A549 (cell line): ENCODE measurements at places on chromosomes 11 and 22.
A peak's percentile ranks its signal among the peaks of the same experiment; 100 is the strongest.

DNA sequence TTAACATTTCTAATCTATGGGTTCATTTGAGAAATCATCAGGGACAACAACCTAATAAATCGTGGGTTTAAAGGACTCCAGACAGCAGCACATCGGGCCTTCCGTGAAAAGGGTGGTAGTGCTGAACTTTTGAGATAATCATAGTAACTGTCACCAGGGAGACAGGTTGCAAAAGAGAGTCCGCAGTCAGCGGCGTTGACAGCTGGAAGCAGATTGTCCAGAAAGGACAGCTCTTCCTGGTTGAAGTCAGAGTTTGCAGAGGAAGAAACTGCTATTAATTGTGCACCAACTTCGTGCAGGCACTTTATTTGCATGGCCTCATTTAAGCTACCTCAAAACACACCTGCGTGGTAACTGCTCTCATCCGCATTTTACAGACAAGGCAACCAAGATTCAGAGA, 20.5 kb upstream of the ISX start:
- DNase-seq = no peak

DNA sequence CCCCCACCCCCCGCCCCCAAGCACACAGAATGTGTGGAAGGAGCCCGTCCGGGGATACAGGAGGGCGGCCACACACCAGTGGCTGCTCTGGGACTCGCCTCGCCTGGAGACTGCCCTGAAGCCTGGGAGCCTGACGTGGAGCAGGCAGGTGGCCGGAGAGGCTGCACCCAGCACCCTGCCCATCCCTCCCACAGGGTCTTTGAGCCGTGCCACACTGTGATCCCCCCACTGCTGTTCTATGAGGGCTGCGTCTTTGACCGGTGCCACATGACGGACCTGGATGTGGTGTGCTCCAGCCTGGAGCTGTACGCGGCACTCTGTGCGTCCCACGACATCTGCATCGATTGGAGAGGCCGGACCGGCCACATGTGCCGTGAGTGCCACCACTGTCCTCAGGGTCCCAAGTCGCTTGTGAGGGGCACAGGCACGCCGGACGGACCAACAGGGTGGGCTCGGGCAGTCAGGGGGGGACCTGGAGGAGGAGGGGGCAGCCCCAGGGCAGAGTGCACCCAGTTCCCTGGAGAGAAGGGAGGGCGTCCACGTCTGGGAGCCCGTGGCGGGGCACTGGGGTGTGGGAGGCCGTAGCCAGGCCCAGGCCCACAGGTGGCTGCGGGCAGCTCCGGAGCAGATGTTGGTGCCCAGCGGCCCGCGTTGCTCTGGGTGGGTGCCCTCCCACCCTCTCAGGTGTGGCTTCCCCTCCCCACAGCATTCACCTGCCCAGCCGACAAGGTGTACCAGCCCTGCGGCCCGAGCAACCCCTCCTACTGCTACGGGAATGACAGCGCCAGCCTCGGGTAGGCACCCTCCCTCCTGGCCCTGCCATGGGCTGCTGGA, 27.0 kb upstream of the MUC5B start:
- DNase-seq = no peak

- peak; percentile 74 for DNase-seq
These were observed 45.9 kb downstream of the SLC1A2 start for GRCh38 chr11:35373284-35373933.

DNA sequence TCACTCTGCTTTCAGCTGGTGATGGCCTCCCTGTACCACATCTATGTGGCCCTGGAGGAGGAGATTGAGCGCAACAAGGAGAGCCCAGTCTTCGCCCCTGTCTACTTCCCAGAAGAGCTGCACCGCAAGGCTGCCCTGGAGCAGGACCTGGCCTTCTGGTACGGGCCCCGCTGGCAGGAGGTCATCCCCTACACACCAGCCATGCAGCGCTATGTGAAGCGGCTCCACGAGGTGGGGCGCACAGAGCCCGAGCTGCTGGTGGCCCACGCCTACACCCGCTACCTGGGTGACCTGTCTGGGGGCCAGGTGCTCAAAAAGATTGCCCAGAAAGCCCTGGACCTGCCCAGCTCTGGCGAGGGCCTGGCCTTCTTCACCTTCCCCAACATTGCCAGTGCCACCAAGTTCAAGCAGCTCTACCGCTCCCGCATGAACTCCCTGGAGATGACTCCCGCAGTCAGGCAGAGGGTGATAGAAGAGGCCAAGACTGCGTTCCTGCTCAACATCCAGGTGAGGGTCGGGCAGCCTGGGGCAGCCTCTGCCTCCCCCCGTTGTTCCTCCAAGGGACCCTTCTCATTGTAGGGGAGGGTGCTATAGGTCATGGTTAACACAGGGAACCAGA, 5.9 kb downstream of the HMOX1 start:
- DNase-seq = no peak

GRCh38 chr11:17073370-17074027, 4.0 kb downstream of the RPS13 start:
- no peak for DNase-seq

- peak; percentile 56 for DNase-seq
These were observed 26.2 kb downstream of the TCP11L1 start for GRCh38 chr11:33065445-33066178.

GRCh38 chr11:58561394-58562098, 14.1 kb downstream of the LPXN start:
- DNase-seq = no peak

DNA sequence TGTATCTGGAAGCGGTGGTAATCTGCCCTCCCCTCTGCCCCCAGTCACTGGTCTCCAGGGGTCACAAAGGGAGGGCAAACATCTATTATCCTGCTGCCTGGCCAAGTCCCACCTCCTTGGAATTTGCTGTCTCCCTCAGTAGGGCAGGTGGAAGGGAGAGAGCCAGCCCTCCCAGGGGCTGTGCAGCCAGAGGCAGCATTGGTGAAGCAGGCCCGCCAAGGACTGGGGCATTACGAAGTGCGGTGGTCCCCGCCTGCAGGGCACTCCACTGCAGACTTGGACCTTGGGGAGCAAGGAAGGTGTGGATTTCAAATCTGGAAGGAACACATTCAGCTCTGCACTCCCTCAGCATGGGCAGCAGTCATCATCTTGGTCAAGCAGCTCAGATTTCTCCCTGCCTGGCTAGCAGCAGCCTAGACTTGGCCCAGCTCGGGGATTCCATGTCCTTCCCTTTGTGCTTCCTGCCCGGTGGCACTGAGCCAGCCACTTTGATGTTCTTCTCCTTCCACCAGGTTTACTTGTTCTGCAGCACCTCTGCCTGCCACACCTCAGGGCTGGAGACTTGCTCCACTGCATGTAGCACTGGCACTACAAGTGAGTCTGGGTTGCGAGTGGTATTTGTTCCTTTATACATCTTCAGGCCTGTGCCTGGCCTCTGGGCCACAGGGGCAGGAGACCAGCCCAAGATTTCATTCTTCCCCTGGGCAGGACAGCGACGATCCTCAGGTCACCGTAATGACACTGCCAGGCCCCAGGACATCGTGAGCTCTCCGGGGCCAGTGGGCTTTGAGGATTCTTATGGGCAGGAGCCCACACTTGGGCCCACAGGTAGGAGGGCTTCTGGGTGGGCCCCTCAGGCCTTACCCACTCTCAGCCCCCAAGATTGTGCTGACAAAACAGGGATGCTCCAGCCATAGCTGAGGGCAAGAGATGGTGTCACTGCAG, 7.4 kb downstream of the ZP1 start:
- DNase-seq = no peak

DNA sequence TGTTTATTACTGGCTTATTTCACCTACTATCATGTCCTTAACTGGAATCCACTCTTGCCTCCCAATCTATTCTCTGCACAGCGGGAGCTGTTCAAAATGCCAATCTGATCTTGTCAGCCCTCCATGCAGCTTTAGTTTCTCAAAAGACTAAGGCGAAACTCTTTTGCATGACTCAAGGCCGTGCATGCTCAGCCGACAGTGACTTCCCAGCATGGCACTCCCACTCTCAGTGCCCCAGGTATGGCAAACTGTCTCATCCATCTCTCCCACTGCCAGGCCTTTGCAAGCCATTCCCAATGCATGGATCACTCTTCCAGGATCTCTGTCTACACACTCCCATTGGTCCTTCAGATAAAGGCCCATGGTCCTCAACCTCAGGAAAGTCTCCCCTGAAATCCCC, 245.9 kb downstream of the LARGE1 start:
- no peak for DNase-seq

- no peak for DNase-seq
These were observed 31.9 kb downstream of the ATG13 start for GRCh38 chr11:46649180-46649738.

DNA sequence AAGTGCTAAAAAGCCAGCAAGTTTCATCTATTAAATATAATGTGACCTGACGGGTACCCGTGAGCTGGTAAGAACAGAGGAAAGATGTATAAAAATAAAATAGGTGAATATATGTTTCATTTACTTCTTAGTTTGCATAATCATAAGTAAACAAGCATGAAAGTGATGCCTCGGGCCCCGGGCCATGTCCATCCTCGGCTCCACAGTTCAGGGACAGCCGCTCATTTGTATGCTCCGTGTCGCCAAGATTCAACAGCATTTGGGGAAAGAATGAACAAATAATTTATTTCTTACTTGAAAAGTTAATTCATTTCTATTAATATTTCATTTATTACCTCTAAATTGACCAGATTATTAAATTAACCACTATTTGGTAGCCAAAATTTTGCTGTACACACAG, 251.8 kb downstream of the NTM start:
- DNase-seq = no peak

DNA sequence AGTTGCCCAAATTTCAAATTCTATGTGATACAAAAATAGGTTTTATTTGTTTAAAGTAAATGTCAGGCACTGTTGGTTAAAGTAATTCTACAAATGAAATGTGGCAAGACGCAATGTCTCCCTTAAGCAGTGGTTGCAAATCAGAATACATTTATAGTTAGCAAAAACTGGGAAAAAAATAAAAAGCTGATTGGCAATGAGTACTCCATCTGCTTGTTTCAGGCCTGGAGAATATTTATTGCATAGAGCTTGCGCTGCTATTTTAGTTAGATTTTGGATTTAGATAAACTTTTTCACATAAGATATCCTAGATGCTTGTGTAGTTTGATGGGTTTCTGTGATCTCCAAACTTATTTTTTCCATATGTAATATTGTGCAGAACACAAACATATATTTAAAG, 224.0 kb upstream of the MPPED2 start:
- no peak for DNase-seq

- no peak for DNase-seq
These were observed 4.6 kb downstream of the MDK start for GRCh38 chr11:46386005-46386578.

DNA sequence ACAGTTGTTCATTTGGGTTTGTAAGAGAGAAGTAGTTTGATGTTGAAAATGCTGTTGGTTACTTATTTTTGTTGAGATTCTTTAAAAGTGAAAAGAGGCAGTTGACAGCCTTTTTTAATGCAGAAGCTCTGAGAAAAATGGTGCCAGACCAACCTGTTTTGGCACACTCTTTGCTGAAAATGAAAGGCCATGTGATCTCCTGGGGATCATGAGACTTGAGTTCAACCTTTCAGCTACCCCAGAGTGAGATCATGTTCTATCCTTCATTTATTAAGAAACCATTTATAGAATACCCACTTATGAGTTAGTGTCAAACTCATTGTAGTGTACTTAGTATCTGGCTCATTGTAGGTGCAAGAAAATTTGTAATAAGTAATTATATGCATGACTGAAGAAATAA, 196.2 kb downstream of the MAML2 start:
- DNase-seq = no peak

DNA sequence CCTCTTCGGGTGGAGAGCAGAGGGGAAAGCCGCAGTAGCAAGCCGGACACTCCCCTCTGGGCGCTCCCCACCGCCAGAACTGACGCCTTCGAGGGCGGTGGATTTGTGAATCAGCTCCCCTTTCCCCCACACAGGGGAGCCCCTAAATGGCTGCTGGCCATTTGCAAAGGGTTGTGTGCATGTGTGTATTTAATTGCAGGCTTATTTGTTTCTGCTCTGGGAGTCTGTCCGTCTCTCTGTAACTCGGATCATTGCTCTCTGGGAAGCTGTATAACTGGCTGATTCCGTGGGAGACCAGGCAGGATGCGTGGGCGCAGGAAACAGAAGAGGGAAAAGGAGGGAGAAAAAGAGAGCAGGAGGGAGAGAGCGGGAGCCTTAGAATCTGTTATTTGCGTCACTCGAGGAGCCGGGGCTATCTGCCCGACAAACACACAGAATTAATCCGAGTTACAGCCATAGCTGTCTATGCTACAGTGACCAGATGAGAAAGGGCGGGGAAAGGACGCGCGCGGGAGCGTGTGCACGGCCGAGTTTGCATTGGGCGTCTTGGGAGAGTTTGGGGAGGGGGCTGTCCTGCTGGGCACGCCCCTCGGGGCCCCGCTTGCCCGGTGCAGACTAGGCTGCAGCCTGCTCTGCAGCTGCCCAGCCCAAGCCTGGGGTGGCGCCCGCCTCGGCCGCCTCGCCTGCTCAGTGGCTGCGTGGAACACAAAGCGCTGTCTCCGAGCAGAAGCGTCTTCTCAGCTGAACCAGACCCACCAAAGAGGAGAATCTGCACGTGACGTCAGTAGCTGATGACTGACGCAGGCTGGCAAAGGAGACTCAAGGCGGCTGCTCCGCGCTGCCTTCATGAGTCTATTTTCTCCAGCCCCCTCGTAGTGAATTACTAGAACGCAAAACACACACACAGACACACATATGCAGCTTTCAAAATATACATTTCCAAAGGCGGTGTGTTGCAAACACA, 105.3 kb upstream of the HSD17B12 start:
- peak; percentile 23 for DNase-seq

DNA sequence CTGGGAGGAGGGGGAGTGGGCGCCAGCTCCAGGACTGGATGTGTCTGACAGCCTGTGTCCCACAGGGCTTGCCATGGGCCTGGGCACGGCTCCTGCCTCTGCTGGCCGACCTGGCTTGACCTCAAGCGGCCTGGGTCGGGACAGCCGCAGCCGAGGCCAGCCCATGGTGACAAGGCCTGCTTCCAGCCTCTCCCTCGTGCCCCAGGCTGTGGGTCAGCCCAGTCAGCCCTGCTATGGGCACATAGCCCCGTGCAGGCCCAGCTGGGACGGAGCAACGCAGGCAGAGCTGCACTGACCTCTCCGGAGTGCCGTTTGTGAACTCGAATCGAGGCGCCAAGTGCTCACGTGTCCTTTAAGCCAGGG, 17.9 kb downstream of the OSBPL5 start:
- DNase-seq = no peak

GRCh38 chr11:128662076-128662475, 31.8 kb upstream of the FLI1 start:
- DNase-seq = no peak

GRCh38 chr11:67609316-67609715, 2.6 kb downstream of the NDUFV1 start:
- no peak for DNase-seq

GRCh38 chr11:18743900-18744514, 18.0 kb upstream of the IGSF22 start:
- DNase-seq = no peak

- DNase-seq = no peak
These were observed 108.1 kb downstream of the TSPAN18 start for GRCh38 chr11:44834846-44835245.

GRCh38 chr11:19025481-19026406, 34.8 kb downstream of the MRGPRX2 start:
- DNase-seq = no peak

- no peak for DNase-seq
These were observed 24.6 kb downstream of the TRAF6 start for GRCh38 chr11:36485298-36486002.
